ENCODE measurements at places on chromosomes 5 and 9. TPM values are rescaled to one million over a fixed set of nuclear protein-coding genes. Genes with fewer than 3 reads are reported as not detected.

- no peak for DNase-seq
Observed at GRCh38 chr5:86546582-86546981, 71.2 kb upstream of the COX7C start.

GRCh38 chr5:175821790-175822211 lies 49.6 kb upstream of the CPLX2 start:
- no peak for DNase-seq

DNA sequence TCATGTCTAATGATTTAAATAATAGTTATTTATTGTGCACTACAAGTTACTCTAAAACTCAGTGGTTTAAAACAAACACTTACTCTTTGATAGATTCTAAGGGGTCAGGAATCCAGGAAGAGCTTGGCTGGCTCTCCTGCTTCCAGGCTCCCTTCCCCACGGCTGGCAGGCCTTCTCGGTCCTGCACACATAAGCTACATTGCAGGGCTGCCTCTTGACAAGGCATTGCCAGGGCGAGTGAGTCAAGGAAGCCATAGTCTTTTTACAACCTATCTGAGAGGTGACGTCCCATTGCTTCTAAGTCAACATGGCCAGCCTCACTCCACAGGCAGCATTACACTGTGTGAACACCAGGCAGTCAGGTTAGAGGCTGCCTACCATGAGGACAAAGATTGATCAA lies 119.8 kb downstream of the AUH start:
- DNase-seq: no peak

Gene PDE6A
- not detected for total RNA-seq

Gene CDKN2B-AS1
- total RNA-seq: 0.64 TPM

- DNase-seq: no peak
Observed at GRCh38 chr9:104885818-104886709, 41.9 kb downstream of the ABCA1 start.

DNA sequence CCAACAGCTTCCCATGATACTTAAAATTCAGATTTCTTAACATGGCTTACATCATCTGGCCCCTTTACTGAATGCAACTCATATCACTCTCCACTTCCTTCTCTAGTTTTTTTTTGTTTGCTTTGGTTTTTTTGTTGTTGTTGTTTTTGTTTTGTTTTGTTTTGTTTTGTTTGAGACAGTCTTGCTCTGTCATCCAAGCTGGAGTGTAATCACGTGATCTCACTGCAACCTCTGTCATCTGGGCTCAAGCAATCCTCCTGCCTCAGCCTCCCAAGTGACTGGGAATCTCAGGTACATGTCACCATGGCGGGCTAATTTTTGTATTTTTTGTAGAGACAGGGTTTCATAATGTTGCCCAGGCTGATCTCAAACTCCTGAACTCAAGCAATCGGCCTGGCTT lies 41.4 kb downstream of the CPLANE1 start:
- no peak for DNase-seq

Gene NUTM2G
- not detected for total RNA-seq

DNA sequence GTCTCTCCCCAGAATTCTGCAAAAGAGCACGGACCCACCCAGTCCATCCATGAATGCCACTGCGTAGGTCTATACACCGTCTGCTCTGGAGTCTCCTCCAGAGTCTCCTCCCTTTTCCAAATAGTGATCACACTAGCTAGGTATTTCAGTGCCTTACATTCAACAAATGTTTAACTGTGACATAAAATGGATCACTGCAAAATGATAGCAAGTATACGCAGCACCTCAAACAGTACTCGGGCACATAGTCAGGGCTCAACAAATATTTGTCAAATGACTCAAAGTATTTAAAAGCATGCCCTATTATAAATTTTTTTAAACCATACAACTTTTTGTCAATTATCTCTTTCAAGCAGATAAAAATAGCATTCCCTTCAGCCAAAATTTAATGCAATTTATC lies 60.5 kb downstream of the TLE1 start:
- no peak for DNase-seq

Gene P4HA2
- total RNA-seq: 15.7 TPM

Gene COL5A1
- 84.7 TPM for total RNA-seq

Gene OR1L8
- not detected for total RNA-seq

Gene KCNV2
- total RNA-seq: not detected

- DNase-seq: no peak
Observed at GRCh38 chr5:160318409-160318808, 6.0 kb upstream of the CCNJL start.

Gene ZNF462
- total RNA-seq: 45.2 TPM

- DNase-seq: no peak
Observed at GRCh38 chr9:137089232-137089947, 2.6 kb downstream of the MAN1B1 start.

Gene SEMA4D
- total RNA-seq: 16.9 TPM
